ENCODE measurements at places on chromosomes 2 and 18.

DNA sequence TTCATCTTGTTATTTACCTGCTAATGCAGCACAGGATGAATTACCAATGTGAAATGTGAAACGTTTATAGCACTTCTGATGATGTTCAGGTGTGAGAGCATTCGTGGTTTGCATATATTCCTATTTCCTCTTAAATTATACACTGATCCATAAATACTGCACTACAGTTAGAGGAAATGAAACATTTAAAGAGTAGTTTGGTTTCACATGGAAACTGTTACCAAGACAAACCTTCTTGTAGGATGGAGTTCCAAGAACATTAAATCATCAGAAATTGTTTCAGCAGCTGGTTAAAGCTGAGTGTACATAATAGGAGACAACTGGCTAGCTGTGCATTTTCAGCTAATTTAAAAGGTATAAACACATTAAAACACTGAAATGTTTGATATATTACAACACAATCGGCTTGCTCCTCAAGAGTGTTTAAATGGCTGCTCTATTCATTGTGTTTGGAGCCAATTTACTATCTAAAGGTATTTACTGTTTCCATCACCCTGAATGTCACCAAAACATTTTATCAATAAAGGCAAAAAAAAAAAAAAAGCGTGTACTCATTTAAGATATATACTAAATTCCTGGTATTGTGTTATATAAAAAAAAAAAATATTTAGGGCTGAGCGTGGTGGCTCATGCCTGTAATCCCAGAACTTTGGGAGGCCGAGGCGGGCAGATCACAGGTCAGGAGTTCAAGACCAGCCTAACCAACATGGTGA is 100.6 kb downstream of the DYM start:
- peak; percentile 56 for DNase-seq

GRCh38 chr2:4101936-4102335 is 398.6 kb downstream of the DCDC2C start:
- DNase-seq, result no peak

DNA sequence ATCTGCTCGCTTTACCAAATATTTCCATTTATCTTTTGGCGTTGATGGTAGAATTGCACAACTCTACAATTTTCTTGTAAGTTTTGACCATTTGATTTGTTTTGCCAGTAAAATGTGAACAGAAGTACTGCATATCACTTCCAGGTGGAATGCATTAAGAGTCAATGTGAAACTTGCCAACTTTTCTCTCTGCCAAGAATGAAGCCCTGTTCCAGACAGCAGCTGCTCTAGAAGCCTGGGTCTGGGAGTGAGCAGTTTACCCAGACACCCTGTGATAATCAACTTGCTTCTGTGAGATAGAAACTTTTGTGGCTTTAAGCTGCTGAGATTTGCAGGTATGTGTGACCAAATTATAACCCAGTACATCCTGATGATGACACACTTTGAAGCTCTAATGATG is 115.9 kb upstream of the SYT4 start:
- DNase-seq, result no peak

- no peak for DNase-seq
Measured at GRCh38 chr2:208674919-208675318, 268.3 kb downstream of the PTH2R start.

DNA sequence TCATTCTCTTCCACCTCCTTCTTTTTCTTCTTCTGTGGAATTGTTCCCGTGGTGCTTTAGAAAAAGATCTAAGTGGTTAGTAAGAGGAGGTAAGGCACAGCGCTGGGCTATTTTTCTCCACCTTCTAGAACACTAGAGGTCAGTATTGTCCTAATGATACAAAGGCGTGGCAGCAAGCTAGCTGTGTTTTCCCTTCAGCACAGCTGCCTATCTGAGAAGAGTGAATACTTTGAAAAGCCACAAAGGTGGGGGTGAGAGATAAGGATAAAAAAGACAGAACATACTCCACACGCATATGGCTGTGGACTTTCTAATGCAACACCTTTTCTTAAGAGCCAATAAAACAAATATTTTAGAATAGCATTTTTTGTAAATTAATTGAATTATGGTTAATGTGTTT is 2.1 kb downstream of the CNTNAP5 start:
- peak; percentile 54 for DNase-seq

DNA sequence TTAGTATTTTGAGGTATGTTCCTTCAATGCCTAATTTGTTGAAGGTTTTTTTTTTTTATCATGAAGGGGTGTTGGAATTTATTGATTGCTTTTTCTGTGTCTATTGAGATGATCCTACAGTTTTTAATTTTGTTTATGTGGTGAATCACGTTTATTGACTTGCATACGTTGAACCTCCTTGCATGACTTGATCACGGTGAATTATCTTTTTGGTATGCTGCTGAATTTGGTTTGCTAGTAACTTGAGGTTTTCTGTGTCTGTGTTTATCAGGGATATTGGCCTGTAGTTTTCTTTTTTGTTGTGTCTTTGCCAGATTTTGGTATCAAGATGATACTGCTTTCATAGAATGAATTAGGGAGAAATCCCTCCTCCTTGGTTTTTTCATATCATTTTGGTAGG is 23.9 kb downstream of the CLIP4 start:
- no peak for DNase-seq

GRCh38 chr2:189500456-189501160 is 59.3 kb downstream of the WDR75 start:
- no peak for DNase-seq

DNA sequence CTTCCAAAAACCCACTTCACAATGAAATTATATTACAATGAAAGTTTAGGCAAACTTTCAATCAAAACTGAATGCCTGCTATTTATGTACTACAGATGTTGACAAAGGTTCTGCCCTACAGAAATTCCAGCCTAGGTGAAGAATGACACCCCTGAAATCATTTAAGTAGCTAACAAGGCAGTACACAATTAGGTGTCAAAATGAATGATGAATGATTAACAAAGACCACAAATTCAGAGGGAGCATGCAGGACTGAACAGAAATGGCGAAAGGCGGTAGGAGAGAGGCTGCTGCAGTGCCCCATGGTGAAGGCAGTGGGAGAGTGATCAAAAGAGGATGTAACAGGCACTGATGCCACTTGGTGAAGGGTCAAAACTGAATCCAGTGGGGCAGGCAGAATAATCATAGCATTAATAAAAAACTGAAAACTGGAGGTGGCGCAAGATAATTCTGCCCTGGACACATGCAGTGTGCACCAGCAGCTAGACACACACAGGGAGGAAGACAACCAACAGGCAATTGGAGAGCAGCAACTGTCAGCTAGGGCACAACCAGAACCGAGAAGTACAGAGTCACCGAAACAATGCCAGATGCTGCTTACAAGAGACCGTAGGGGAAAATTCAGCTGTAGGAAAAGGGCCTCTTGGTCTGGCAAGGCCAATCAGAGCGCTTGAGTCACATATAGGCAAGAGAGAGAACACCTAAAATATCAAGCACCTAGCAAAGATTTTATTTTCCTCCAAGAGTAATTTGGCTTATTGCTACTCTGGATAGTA is 4.5 kb downstream of the TMEM131 start:
- DNase-seq, result peak; percentile 35

DNA sequence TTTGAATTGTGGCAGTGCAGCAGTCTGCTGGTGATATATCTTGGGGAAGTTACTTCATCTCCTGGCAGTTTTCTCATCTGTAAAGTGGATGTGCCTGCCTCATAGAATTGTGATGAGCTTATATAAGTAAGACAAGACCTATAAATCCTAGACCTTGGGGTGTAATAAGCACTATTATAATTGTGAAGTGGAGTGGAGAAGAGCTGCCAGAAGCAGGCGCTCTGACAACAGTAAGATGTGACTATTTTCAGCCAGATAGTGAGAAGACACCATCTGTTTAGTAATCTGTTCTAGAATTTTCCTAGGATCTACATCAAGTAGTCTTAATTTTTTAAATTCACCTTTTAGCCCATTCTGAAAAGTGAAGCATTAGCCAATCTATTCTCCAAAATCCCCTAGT is 85.6 kb upstream of the TSPYL6 start:
- DNase-seq, result peak; percentile 26

DNA sequence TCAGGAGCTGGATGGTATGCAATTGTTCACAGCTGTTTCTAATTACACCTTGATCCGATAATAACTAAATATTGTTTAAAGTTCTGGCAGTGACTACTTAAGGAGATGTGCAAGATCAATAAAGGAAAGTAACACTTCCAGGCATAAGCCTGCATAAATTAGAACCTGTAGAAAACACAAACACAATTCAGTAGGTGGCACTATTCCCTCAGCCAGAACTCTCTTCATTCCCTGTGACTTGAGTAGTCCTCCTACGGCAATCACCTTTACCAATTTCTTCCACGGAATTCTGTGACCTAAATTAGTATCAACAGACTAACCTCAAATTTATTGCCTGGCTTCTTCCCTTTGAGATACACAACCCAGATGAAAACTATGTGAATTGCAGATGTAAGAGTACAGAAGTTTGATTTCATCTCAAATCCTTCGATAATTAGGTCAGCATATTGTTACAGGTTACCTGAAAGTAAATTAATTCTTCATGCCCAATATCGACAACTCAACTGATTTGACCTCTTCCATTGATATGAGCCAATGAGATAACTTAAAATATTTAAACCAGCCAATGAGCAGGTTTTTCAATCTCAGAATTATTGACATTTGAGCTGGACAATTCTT is 137.8 kb downstream of the PID1 start:
- DNase-seq, result peak; percentile 1

- DNase-seq, result no peak
Measured at GRCh38 chr2:240832921-240833494, 13.0 kb upstream of the KIF1A start.

- no peak for DNase-seq
Measured at GRCh38 chr2:69631402-69631801, 12.1 kb downstream of the AAK1 start.

- no peak for DNase-seq
Measured at GRCh38 chr2:159030674-159031380, 62.4 kb downstream of the TANC1 start.

Measured in OCI-LY7 (cell line).